ENCODE measurements at places on chromosomes 12 and 14.

DNA sequence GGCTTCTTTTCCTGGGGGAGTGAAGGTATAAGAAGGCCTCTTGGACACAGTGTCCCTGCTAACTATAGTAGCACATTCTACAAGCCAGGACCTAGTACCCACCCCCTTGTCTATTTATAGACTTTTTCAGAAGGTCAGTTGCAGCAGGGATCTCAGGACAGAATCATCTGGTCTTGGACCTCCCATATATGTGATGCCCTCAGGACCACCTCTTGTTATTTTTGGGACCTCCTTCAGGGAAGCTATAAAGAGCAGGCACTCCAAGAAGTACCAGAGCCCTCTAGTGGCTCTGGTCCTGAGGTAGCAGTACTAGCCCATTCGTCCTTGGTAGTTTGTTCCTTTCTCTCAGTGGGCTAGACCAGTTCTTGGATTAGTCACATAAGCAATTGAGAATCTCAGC lies 4.3 kb downstream of the COQ10A start:
- peak; percentile 61 for DNase-seq

DNA sequence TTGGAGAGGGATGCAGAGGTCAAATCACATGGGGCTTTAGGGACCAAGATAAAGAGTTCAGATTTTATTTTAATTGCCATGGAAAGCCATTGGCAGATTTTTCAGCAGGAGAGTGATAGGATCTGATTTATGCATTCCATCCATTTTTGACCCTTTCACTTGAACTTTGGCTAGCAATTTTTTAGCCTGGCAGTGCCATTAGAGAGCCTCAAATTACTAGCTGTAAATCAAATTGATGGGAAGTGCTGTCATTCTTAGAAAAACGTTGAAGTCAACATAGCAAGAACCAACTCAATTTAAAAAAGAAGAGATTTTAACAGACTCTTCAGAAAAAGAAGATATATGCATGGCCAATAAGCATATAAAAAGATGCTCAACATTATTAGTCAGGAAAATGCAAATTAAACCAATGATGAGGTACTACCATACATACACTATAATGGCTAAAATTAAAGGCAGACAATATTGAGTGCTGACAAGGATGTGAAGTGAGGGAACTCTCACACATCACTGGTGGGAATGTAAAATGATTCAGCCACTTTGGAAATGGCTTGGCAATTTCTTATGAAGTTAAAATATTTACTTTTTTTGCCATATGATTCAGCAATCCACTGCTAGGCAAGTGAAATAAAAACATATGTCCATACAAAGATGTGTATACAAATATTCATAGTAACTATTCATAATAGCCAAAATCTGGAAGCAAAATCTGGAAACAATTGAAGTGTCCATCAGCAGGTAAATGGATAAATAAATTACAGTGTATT lies 89.7 kb downstream of the PTCSC3 start:
- DNase-seq, result no peak

GRCh38 chr12:4775936-4776335 lies 55.7 kb downstream of the GALNT8 start:
- no peak for DNase-seq

GRCh38 chr12:40226705-40227104 lies 1.9 kb downstream of the LRRK2 start:
- DNase-seq, result no peak

DNA sequence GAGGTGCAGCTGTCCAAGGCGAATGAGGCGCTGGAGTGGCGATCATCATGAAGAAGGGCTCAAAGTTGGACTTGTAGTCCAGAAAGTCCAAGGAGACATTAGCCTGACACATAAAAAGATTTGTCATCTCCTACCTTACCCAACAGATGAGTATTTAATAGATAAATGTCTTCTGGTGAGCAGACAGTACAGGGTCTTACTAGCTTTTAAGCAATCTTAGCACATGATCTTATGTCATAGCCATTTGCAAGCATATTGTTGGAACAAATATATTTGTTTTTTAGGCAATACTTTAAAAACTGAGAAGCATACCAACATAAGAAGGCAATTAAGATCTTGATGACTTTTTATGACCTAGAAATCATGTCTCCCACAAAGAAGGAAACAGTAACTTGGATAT lies 16.0 kb downstream of the GNS start:
- DNase-seq, result no peak

GRCh38 chr12:31057671-31058070 lies 16.0 kb upstream of the DDX11 start:
- no peak for DNase-seq

All from activated CD4-positive, alpha-beta T cell treated with anti-CD3 and anti-CD28 coated beads, Interleukin-2, amount 10 ng/mL, durations not matched to agents 24 days and 14 days (primary cell).